GM04504 (cell line): ENCODE measurements at places on chromosomes 5 and 9.

DNA sequence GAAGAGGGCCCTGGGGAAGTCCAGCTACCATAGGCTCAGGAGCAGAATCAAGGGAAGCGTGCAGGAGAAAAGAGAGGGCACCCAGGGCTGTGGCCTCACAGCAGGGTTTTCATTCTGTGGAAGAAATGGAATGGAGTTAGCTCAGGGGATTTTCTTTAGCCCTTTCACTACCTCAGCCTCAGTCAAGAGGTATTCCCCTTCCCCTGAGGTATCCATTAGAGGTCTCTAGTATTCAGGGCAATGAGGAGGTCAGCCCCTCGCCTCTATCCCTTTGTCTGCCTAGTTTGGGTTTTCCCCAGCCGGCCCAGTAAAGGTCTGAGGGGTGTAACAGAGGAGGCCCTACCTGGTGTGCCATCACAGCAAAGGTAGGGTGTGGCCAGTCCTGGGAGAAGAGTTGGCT is 21.5 kb downstream of the GFRA3 start:
- DNase-seq = no peak

- DNase-seq = no peak
Observed at GRCh38 chr5:20348321-20348720, 360.3 kb upstream of the CDH18 start.

DNA sequence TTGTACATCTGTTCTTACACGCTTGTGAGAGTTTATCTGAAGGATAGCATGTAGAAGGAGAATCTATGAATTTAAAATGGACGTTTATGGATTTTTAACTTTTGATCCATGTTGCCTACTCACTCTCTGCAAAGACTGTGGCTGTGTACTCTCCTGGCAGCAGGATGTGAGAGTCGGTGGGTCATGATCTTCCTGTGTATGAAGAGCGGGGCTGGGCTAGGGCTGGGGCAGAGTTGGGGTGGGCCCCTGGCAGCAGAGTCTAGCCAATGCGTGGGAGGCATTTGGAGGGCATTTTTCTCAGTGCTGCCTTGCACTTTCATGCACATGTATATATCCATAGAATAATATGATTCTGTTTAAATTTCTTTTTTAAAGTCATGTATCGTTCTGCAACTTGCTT is 24.0 kb upstream of the DAB2IP start:
- DNase-seq = no peak

GRCh38 chr9:28502189-28502588 is 928.9 kb upstream of the C9orf72 start:
- no peak for DNase-seq

- DNase-seq = no peak
Observed at GRCh38 chr5:141902015-141902814, 21.5 kb upstream of the DELE1 start.

- DNase-seq = no peak
Observed at GRCh38 chr9:28456861-28457260, 883.6 kb upstream of the C9orf72 start.

- DNase-seq = no peak
Observed at GRCh38 chr9:78368236-78368635, 71.3 kb downstream of the PSAT1 start.

- no peak for DNase-seq
Observed at GRCh38 chr9:89254058-89254772, 56.8 kb upstream of the CKS2 start.

DNA sequence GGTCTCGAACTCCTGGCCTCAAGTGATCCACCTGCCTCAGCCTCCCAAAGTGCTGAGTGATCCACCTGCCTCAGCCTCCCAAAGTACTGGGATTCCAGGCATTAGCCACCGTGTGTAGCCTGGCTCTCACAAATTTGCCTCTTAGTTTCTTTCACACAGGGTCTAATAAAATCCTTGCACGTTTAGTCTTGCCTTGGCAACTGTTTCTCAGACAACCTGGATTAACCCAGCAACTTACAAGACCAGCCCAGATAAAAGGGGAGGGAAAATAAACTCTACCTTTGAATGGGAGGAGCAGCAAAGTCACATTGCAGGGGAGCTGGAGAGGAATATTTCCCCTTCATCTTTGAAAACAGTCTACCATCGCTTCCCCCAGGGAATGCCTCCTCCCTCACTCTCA is 29.3 kb upstream of the GNA14 start:
- DNase-seq = no peak

- peak; percentile 68 for DNase-seq
Observed at GRCh38 chr9:127742435-127743088, 7.5 kb upstream of the TOR2A start.

DNA sequence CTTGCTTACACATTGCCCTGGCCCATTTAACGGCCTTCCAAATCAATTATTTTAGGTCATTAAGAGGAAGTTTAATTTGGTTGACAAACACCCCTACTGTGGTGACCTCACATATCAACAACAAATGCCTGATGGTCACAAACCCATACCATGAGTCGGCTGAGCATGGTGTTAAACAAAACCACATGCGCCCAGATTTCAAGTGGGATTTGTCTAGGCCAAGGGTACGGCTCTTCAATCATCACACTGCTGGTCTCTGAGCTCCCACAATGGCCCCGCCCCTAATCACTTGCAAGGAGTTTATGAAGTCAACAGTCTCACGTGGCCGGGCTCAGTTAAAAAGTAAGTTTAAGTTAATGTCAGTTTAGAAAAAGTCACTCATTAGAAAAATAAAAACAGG is 243.8 kb downstream of the CRB2 start:
- no peak for DNase-seq

- DNase-seq = no peak
Observed at GRCh38 chr5:68381909-68382308, 166.4 kb downstream of the PIK3R1 start.

- no peak for DNase-seq
Observed at GRCh38 chr5:55220433-55221185, 6.5 kb downstream of the MCIDAS start.

- no peak for DNase-seq
Observed at GRCh38 chr5:122705851-122706250, 69.0 kb upstream of the SNX2 start.

DNA sequence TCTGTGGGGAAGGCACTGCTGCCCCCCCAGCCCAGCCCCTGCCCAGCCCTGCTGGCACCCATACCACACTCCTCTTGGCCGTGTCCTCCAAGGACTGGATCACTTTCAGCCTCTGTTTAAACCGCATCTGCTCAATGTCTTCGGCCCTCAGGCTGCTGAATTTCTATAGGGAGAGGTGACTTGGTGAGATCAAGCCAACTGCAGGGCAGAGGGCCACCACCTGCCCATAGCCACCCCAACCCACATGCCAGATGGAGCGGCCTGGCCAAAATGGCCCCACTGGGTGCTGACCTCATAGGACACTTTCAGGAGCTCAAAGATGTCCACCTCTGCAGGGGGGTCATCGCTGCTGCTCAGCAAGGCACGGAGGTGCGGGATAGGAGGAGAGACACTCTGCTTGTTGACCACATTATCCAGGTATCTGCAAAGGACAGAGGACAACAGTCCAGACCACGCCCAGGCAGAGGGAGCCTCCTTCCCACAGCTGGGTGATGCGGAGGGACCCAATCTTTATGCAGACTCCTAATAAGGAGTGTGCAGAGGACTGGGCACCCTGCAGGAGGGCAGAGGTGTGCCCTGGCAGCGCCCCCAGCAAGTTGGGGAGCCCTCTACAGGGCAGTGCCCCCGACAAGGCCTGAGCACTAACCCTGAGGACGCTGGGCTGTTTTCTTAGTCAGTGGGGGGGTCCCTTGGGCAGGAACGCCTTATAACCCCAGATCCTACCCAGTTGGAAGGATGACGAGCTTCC is 14.4 kb upstream of the MRNIP start:
- no peak for DNase-seq

- no peak for DNase-seq
Observed at GRCh38 chr9:87140605-87141109, 193.4 kb upstream of the GAS1 start.

DNA sequence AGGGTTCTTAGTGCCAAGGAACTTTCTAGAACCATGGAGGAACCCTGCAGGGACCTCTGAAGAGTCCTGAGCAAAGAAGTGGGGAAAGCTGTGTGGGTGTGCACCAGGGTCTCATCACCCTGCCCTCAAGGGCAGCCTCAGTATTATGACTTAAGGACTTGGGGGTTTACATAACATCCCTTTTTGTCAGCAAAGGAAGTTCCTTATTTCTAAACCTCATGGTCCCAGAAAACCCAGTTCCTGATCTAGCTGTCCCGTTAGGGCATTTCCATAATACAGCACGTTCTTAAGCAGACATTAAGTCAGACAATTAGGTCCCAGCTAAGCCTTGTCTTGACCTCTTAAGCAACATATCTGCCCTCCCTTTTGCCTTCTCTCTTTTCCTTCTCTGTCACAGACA is 57.3 kb downstream of the DAPK1 start:
- DNase-seq = no peak

DNA sequence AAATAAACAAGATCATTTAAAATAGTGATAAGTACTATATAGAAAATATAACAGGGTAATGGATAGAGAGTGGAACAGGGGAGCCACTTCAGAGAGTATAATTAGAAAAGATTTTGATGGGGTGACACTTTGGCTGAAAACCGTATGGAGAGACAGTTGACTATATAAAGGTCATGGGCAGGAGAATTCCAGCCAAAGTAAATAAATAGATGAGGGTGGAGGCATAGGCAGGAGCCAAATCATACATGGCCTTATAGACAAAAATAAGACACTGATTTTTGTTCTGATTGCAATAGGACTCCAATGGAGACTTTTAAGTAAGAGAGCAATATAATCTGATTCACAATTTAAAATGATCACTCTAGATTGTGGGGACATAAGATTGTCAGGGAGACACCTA is 37.5 kb upstream of the NUDT12 start:
- DNase-seq = no peak

- no peak for DNase-seq
Observed at GRCh38 chr5:61275841-61276240, 56.2 kb upstream of the ZSWIM6 start.

DNA sequence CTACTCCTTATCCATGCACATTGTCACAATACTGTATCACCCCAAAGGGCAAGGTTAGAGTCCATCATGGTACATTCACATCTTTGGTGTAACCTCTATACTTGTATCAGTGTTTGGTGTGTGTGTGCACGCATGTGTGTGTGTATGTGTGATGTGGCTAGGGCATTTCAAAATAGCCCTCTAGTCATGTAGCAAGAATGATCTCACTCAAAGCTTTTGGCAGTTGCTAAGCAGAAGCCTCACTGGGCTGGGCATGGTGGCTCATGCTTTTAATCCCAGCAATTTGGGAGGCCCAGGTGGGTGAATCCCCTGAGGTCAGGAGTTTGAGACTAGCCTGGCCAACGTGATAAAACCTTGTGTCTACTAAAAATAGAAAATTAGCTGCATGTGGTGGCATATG is 245.3 kb downstream of the ADGRV1 start:
- no peak for DNase-seq

DNA sequence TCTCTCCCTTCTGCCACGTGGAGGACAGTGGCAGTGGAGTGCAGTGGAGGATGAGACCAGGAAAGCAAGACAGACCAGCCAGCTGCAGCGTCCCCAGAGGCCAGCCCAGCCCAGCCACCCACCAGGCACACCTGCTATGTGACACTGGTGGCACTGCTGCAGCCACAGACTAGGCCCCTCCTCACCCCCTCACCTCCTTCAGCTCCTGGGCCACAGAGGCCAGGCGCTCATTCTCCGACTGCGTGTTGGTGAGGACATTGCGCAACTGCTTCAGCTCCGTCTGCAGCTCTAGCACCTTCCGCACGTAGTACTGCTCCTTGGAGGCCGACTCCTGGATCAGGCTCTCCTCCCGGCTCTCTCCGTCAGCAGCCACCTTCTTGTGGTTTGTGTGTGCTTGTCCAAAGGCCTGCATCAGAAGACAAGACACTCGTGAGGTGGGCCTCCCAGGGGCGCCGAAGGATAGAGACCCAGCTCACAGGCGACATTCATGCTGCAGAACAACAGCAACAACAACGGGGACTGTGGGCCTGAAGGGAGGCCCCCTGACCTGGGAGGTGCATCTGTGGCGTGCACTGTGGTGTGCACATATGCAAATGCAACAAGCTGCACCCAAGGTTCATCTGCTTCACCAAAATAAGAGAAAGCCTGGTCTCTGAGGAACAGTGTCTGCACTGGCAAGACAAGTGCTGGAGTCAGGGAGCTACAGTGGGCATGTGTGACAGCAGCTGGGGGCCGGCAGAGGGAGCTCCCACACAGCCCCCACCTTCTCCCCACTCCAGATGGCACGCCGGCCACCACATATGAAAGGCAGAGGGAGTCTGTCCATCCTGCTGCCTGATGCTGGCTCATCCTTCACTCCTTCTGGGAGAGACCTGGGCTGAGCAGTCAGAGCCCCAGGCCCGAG is 35.5 kb downstream of the BICD2 start:
- DNase-seq = no peak
